ENCODE measurements at places on chromosomes 7 and 10.
A peak's percentile ranks its signal among the peaks of the same experiment; 100 is the strongest.

GRCh38 chr10:76124280-76124679 lies 692.9 kb downstream of the LRMDA start:
- no peak for DNase-seq

- no peak for DNase-seq
These were observed 23.6 kb upstream of the CREB3L2 start for GRCh38 chr7:138025215-138026186.

- DNase-seq = no peak
These were observed 47.7 kb upstream of the ITGB8 start for GRCh38 chr7:20282959-20283358.

- no peak for DNase-seq
These were observed 869.8 kb downstream of the LRMDA start for GRCh38 chr10:76301211-76301610.

DNA sequence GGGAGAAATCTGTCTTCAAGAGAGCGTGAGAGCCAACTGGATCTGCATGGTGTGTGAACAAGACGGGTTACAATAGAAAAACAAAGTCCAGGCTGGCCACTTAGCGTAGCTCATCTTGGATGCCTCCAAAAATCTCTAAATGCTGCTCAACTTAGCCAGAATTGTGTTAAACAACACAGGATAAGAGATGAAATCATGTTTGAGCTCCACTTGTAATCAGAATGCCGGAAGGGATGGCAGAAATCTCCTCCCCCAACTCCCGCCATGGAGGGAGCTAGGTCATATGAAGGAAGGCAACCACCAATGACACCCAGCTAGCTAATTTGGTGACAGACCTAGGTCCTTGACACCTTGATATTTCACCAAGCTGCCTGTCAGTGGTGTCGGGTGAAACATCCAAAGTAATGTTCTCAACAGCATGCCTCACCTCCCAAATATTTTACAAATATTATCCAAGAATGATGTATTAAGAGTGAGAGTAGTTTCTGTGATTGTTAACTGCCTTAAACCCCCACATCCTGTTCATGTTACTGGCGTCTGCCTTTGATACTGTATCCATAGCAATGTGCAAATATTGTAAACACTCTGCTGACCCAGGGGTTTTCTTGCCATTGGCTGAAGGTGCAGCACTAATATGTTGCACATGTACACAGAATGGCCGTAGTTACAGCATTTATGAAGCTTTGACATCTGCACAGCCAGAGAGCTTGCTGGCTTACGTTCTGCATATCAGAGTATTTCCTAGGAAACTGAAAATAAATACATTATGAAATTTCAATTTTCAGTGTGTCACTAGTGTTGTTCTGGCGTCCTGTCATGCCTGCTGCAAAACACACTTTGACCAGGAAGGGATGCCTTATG lies 25.8 kb downstream of the TMEM254 start:
- peak; percentile 31 for DNase-seq

GRCh38 chr7:139711991-139712743 lies 65.6 kb downstream of the HIPK2 start:
- no peak for DNase-seq

GRCh38 chr7:50309721-50310120 lies 5.2 kb downstream of the IKZF1 start:
- DNase-seq = no peak

- DNase-seq = no peak
These were observed 29.0 kb downstream of the DIP2C start for GRCh38 chr10:660413-660969.

DNA sequence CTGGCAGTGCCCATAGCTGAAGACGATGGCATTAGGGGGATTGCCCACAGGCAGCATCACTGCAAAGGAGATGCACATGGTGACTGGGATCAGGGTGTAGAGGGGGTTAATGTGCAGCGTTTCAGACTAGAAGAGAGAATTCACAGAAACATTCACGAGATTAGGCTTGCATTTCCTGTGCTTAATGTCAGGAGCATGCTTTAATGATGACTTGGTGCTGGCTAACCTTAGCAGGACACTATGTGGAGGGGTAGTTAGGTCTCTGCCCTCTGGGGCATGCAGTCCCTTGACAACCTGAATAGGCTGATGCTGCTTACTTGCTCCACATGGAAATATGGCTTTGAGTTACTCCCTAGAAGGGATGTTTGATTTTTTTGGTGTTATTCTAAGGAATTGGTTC lies 21.8 kb downstream of the STMP1 start:
- DNase-seq = no peak

DNA sequence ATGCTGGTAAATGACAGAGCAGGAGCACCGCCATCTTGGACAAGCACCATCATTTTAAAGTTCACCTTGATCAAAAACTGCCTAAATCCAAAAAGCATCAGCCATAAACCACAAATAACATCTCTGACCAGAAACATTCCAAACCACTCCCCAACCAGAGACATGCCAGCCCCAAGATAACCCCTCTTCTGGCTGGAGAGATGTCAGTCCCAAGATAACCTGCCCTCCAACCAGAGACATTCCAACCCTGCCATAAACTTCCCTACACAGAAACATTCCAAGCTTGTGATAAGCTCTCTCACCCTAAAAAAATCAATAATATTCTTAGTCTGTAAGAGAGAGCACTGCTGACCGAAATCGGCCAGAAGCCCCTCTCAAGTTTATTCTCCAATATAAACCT lies 659.3 kb downstream of the XPNPEP1 start:
- DNase-seq = no peak

DNA sequence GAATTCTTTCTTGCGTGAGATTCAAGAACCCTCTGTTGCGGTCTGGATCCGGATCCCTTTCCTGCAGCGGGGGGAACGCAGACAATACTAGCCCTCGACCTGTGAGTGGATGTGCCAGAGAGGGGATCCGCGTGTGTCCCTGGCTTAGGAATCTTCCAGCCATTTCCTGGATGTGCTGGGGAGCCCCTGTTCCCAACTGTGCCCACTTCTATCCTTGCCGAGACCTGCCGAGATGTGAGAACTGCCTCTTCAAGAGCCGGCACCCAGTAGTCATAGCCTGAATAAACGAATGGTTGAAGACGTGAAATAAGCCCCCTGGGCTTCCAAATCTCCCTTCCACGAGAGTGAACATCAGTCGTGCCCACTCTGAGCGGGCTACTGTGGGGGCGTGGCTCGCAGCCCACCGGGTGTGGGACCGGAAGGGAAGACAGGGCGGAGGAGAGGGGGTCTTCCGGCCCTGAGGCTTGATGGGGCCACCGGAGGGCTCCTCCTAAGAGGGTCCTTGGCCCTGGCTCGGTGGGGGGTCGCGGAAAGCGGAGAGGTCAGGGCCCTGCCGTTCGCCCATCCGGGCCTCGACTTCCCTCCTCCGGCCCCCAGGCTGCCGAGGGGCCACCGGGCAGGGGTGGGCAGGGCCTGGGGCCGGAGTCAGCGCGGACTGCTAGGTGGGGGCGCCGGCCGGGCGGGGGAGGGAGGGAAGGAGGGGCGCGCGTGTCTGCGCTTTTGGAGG lies 1.3 kb upstream of the CCDC136 start:
- no peak for DNase-seq

GRCh38 chr7:79982141-79982770 lies 152.4 kb upstream of the GNAI1 start:
- no peak for DNase-seq

DNA sequence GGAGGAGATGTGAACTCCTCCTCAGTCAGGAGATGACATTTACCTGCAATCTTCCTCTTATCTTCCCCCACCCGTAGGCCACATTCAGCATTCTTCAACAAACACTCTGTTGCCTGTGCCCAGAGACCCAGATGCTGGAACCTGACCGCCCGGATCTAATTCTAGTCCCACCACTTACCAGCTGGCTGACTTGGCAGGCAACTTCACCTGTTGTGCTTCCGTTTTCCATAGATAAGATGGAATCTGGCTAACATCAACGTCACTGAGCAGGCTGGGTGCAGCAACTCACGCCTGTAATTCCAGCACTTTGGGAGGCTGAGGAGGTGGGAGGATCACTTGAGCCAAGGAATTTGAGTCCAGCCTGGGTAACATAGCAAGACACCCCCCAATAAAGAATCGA lies 21.3 kb upstream of the FXYD4 start:
- DNase-seq = no peak

- DNase-seq = no peak
These were observed 27.6 kb upstream of the FAM204A start for GRCh38 chr10:118369641-118370205.

DNA sequence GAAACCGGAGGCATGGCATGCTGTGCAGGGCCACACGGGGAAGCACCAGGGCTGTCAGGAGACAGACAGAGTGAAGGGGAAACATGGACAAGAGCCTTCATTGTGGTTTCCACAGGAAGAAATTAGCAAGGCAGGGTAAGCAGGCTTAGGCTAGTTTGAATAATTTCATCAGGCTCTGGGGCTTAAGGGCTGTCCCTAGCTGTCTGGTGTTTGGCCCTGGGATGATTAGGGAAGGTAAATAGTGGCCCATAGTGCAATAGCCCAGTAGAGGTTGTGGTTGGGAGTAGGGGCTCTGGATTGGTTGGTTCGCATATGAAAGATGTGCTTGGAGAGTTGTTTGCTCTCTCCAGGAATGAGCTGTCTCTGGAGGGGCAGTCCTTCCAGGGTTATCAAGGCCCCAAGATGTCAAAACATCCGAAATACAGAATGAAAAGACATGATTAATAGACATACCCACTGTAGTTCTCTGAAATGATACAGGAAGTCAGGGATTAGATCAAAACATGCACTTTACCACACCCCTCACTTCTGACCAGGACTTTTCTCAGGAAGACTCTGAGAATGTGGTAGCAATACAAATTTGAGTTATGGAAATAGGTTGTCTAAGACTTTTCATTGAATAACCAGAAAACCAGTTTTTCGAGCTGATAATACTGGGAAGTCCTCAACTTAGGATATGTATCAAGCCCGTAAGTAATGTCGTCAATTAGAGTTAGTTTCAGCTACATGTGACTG lies 224.9 kb upstream of the NFE2L3 start:
- DNase-seq = no peak

- no peak for DNase-seq
These were observed 112.8 kb upstream of the ODAD2 start for GRCh38 chr10:28111712-28112111.

DNA sequence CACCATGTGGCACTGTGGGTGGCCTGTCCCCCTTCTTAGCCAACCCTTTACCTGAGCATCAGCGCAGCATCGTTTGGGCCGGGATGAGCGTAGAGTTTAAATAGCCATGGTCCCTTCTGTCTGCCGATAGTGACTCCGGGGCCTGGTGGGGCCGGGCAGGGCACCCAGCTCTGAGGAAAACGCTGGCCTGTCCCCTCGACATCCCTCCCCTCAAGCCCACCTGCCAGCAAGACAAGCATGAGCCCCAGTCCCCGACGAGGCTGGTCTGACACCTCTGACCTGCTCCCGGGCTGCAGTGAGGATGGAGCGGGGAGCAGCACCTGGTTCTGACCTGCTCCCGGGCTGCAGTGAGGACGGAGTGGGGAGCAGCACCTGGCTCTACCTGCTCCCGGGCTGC lies 31.1 kb upstream of the CNPY1 start:
- no peak for DNase-seq

DNA sequence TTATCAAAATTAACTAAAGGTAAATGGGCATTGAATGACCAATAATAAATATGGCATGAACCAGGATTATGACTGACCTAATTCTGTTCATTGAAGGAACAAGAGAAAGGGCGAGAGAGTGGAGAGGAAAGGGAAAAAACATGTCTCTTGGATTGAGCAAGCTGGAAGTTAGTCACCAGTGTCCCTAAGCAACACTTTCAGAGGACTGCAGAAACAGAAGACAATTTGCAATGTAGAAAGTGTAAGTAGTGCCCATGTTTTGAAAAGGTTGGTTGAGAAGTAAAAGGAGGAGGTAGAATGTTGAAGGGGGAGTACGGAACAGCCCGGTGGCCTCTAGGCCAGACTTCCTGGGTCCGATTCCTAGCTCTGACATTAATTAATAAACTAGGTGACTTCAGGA lies 94.6 kb downstream of the FAS start:
- no peak for DNase-seq

DNA sequence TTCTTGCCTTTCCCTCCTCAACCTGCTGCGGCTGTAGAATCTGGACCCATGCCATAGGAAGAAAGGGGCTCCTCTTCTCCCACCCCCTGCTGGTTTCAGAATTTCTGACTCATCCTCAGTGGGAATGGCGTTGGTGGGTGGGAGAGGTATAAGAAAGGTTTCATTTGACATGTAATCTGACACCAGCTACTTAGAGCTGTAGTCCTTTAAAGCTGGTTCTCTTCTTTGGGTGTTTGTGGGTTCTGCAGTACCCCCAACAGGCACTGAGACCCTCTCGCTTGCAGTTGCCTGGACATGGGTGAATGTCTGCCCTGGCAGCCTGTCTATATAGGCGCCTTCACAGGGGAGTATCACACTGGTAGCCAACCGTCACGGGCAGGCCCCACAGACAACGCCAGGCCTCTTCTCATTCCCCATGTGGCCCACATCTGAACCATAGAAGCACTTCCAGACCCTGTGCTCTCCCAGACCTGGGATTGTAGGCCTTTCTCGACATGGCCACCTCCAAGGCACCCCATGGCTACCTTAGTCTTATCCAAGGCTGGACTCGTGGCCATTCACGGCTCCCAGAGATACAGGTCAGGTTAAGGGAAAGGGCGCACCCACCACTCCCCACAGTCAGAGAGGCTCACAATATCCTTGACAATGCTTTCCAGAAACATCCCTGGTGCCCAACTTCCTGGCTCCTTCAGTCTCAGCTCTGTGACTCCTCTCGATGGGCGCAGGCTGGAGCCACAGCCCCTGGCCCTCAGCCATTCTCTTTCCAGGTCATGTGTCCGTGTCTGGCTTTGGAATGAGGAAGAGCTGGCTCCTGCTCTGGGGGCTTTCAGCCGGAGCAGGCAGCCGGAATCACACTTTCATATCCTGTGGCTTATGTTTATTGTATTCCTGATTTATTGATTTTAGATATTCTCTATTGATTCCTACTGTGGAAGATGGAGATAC lies 17.5 kb downstream of the ZNF862 start:
- DNase-seq = no peak

DNA sequence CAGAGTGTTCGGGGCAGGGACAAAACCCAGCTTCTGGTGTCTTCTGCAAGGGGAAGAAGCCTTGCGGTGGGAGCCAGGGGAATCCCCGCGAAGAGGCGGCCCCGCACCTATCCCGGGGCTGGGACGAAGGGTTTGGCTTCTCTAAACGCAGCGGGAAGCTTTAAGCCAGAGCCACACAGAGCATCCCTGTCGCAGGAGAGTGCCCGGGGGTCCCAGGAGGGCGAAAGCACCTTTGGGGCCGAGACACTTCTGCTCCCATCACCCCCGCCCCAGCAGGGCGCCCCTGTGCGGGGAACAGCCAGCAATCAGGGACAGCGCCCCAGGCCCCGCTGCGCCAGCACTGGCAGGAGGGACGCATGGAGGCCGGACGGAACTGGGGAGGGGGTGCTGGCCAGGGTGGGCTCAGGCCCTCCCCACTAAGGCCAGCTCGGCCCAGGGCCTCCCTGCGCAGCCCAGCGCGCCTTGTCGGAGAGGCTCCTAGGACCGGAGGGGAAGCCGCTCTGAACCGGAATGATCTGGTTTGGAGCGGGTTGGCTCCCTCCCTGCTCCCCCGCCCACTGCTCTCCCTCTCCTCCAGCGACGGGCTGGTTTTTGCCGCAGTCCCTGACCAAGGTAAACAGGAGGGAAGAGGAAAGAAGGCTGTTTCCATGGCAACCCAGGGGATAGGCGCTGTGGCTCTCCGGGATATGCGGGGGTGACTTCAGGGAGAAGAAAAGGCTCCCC lies 63.9 kb downstream of the TMEM209 start:
- peak; percentile 38 for DNase-seq

GRCh38 chr10:77944519-77944918 lies 18.0 kb upstream of the DLG5 start:
- no peak for DNase-seq

Measured in CD4-positive, alpha-beta T cell treated with Interleukin-2 at 100 ng/mL for 4 hours (primary cell).